ENCODE measurements at places on chromosomes 12 and 14. TPM values are rescaled to one million over a fixed set of nuclear protein-coding genes. Genes with fewer than 3 reads are reported as not detected.
A peak's percentile ranks its signal among the peaks of the same experiment; 100 is the strongest.

GRCh38 chr12:20757-21156, 45.8 kb upstream of the IQSEC3 start:
- DNase-seq, result no peak

DNA sequence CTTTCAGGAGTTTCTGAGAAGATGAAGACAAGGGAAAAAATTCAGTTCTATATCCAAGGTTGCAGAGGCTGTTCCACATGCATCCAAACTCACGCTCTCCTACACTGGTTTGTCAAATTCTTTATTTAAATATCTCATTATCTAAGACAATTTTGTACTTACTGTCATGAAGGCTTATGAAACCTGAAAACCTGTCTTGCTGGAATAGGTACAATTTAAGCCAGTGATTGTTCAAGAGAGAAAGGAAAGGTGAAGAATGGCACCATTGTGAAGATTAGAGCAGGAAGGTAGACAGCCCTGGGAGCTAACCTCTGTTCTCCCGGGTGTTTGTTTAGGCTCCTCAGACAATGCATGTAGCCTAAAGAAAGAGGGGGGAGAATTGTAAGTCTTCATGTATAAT, 315.1 kb upstream of the PRKD1 start:
- no peak for DNase-seq

GRCh38 chr12:84973026-84973425, 60.4 kb upstream of the SLC6A15 start:
- DNase-seq, result no peak

GRCh38 chr14:22314183-22314820, 274.7 kb downstream of the DAD1 start:
- DNase-seq, result peak; percentile 55

JAG2 gene
- total RNA-seq, result 6.3 TPM
